ENCODE measurements at places on chromosomes 2 and 18.
A peak's percentile ranks its signal among the peaks of the same experiment; 100 is the strongest.

GRCh38 chr18:79682894-79683625, 3.5 kb downstream of the CTDP1 start:
- no peak for DNase-seq

DNA sequence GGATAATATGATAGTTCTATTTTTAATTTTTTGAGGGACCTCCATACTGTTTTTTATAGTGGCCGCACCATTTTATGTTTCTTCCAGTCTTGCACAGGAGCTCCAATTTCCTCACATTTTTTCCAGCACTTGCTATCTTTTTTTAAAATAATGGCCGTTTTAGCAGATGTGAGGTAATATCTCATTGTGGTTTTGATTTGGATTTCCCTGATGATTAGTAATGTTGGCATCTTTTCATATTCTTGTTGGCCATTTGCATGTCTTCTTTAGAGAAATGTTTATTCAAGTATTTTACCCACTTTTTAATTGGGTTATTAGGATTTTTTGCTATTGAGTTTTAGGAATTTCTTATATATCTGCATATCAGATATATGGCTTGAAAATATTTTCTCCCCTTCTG, 29.9 kb upstream of the NAPG start:
- no peak for DNase-seq

DNA sequence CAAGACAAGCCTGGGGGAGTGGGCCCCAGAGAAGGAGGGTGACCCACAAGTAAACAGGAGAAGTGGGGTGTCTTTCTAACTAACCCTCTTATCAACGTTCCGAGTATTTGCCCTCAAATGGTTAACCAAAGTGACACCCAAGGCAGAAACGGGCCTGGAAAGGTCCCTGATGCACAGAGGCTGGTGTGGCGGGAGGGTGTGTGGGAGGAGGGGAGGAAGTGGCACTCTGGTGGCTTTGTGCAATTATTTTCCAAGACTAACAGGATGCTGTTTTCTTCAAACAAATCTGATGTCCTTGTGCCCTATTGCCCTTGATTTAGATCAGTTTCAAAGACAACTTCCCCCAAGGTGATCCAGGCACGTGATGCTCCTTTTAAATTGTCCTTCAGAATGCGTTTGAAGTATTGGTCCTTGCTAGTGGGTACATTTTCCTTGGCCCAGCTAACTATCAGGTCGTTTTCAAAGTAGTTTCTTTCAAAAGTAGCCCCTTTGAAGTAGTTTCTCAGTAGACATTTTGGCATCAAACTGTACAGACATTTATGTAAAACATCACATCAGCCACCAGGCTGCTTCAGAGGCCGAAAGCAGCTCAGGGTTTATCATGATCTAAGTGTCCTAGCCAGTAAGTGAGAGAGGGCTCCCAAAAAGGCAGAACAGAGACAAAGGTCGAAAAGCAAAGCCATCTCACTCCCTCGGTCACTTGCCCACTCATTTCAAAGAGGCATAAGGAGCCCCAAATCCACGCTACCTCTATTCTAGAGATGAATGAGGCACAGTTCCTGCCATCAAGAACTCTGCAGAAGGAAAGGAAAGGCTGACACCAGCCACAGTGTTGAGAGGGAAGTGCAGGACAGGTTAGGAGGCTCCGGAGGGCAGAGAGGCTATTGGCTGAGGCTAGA, 371.1 kb upstream of the ID2 start:
- peak; percentile 17 for DNase-seq

GRCh38 chr2:222569826-222570225, 86.1 kb downstream of the FARSB start:
- DNase-seq = no peak

- DNase-seq = no peak
Observed at GRCh38 chr18:892316-892715, 12.4 kb upstream of the ADCYAP1 start.

- DNase-seq = no peak
Observed at GRCh38 chr18:75810961-75811551, 383.6 kb upstream of the SMIM21 start.

- DNase-seq = no peak
Observed at GRCh38 chr2:54061272-54061671, 54.1 kb upstream of the ACYP2 start.

DNA sequence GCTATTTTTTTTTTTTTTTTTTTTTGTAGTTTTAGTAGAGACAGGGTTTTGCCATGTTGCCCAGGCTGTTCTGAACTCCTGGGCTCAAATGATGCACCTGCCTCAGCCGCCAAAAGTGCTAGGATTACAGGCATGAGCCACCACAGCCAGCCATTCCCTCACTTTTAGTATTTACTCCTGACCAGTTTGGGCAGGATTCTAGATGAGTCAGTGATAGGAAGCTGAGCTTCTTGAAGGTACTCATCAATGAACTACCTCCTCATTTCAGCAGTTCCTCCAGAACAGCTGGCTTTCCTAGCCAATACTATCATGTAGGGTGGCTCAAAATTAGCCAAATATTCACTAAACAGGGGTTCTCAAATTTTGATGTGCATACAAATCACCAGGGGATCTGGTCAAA, 57.2 kb downstream of the CYBRD1 start:
- no peak for DNase-seq

- no peak for DNase-seq
Observed at GRCh38 chr2:239429473-239430350, 28.9 kb upstream of the HDAC4 start.

DNA sequence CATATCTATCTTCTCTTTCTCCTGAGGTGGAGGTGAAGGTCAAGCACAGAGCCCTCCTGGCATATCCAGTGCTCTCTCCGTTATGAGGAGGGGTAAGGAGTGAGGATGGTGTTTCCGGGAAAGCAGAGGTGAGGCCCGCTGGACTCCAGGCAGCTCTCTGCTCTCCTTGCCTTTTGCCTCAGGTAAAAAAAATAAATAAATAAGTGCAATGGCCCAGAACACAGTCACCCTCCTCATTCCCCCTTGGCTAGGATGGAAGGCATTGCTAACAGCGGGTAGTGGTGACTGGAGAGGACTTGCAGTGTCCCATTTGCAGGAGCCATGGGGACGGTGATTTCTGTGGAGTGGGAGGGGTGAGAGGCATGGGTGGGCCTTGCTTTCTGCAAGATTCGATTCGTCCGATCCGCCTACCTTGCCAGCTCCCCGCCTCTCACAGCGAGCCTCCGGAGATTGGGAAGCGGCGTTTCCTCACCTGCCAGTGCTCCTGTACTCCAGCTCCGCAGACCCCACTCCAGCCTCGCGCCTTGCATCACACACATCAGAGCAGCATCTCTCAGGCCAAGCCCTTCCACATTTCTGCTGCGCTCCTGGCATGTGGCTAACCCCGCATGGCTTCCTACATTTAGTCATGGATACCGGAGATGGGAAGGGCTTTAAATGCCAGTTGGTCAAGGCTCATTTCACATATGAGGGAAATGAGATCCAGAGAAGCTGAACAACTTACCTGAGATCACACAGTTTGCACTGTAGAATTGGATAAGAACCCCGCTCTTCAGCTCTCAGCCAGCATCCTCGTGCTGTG, 155.2 kb downstream of the VAPA start:
- no peak for DNase-seq

DNA sequence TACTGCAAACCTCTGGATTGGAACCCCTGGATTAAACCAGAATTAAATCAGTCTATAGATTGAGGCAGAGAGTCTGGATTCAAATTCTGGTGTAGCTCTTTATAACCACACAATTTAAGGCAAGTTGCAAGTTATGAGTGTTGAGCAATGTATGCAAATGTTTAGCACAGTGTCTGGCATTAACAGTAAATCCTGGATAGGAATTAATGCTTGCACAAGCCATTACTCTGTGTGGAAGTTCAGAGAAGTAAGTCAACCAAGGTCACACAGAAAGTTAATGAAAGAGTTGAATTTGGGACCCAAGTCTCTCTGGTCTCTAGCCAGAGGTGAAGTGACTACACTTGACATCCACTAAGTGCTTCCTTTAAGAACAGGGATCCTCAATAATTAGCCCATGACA, 2.0 kb upstream of the MARCO start:
- no peak for DNase-seq

- no peak for DNase-seq
Observed at GRCh38 chr2:48278590-48278989, 251.4 kb upstream of the STON1 start.

GRCh38 chr18:45448871-45449270, 166.4 kb upstream of the SLC14A2 start:
- DNase-seq = no peak

- no peak for DNase-seq
Observed at GRCh38 chr2:205387350-205388055, 294.8 kb upstream of the NRP2 start.

DNA sequence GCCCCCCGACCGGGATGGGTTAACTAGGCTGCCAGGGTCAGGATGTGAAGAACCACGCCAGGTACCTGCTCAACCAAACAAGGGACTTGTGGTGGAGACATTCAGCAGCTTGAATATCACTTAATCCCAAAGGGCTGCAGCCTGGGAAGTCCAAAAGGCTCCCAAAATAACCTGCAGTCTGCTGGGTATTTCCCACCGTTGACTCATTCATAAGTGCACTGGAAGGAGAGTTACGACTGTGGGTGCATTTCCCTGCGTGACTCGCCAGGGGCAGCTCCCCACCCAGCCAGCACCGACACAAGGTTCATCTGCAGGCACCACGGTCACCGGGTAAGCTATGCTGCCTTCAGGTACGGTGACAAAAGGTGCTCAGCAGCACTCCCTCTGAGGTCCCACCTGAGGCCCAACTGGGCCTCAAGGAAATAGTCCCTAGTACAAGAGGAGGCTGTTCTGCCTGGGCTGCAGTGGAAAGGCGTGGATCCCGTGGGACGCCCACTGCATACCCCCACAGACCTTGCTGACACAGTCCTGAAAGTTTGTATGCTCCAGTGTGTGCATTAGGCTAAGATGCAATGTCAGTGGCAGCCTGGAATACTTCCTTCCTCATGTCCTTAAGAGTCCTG, 86.5 kb downstream of the UXS1 start:
- DNase-seq = no peak

- DNase-seq = no peak
Observed at GRCh38 chr2:238286551-238286950, 1.9 kb downstream of the PER2 start.

- no peak for DNase-seq
Observed at GRCh38 chr18:37402735-37403099, 162.9 kb downstream of the CELF4 start.

DNA sequence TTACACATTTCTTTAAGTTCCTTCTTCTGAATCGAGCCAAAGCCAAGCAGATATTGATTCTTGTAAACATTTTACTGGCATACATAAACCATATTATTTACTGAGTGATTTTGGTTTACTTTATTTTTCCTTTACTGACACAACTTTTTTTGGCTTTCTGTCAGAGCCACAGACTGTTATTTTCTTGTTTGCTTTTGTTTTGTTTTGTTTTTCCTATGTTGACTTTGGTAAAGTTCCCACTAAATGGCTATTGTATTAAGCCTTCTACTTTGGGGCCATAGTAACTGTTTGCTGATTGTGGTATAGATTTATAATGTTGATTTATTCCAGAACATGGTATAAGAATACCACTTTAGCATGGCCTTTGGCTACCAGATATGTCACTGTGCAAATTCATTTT, 419.4 kb downstream of the DCDC2C start:
- DNase-seq = no peak

GRCh38 chr2:28544036-28544346, 48.1 kb downstream of the PLB1 start:
- no peak for DNase-seq

DNA sequence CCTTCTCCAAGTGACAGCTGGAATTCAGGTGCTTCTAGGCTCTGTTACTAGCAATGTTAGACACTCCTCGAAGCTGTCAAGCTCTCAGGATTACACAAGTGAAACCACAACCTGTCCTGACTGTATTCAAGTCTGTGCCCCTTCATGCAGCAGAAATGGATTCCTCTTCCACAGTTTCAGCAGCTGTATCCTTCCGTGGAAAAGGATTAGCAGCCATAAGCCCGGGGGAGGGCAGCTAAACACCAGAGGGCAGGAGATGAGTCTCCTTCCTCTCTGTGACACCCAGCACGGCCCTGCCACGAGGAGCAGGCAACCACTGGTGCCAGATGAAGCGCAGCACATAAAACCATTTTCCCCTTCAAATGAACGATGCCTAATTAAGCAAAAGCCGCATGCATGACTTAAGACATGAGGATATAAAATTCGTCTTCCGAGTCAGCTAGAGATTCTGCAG, 1.2 kb downstream of the ST3GAL5 start:
- peak; percentile 74 for DNase-seq

GRCh38 chr18:72910045-72910444, 42.3 kb upstream of the NETO1 start:
- DNase-seq = no peak

GRCh38 chr2:109331896-109332848, 203.2 kb downstream of the SH3RF3 start:
- DNase-seq = no peak

DNA sequence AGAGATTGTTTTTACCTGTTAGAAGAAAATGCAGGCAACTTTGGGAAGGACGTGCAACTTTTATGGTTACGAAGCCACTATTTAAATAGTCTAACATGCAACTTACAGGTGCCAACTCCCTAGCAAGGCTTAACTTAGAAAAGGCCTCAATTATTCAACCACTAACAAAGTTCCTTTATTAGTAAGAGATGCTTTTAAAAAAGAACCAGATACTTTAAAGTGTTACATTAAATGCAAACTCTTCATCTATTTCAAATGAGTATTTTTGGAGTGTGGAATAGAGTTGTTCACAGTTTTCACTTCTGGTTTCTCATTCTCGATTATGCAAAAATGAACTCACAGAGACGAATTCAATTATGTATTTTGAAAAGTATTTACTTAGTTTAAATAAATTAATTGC, 51.7 kb downstream of the PELI1 start:
- DNase-seq = no peak

DNA sequence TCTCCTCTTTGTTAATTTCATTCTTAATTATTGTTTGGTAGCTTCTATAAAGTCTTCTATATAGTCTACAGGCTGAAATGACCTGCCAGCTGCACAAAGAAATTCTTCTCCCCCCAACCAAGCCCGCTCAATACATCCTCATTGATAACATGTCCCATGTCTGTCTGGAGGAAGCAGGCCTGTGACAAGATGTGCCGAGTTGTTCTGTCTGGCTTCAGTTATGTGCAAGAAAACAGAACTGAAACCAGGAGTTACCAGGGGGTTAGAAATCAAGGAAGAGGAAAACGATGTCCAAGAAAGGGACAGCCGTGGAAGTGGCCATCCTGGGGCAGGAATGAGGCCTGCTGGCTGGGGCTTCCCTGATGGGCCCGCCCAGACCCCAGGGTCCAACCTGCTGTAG, 57.6 kb downstream of the MTCL1 start:
- no peak for DNase-seq

DNA sequence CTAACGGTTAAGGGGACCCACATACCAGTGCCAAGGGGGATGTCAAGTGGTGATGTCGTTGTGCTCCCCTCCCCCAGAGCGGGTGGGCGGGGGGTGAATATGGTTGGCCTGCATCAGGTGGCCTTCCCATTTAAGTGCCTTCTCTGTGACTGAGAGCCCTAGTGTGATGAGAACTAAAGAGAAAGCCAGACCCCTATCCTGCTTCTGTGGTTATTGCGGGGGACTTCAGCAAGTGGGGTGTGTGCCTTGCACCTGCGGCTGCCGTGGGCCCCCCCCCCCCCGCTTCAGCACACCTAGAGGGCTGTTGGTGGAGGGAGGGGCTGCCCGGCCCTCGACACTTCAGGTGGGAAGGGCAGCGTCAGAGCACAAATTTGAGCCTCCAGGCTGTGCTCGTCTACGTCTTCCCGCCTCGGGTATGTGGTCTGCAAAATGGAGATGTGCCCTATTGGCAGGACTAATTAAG, 6.1 kb downstream of the CTDSP1 start:
- DNase-seq = no peak

GRCh38 chr2:9085353-9085752, 81.9 kb upstream of the MBOAT2 start:
- DNase-seq = no peak
